ENCODE measurements at places on chromosomes 7 and 10.

GRCh38 chr7:34552502-34552901 is 105.5 kb upstream of the NPSR1 start:
- DNase-seq: no peak

DNA sequence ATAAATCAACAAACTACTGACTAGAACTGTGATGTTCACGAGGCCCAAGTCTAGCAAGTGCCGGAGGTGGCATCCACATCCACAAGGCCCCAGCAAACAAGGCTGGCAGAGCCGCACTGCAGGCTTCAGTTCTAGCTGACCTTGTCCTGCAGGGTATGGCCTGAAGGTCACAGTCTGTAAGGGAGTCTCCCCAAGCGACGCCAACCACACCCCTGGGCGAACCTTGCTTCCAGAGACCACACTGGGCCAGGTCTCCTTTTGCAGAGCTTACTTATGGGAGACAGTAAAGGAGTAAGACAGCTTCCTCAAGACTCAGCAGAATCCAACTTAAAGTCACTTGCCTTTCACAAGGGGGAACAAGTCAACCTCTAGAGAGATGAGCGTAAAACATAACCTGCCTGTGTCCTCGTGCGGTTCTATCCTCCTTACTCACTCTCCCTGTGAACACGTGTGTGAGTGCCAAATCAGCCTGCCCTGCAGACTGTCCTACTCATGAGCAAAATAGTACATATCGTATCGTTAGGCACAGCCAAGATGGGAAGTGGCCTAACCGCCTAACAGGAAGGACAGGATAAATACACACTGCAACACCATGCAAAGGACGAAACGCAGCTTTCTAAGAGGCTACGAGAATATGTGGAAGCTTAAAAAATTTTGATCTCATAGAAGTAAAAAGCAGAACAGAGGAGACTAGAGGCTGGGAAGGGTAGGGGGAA is 22.7 kb downstream of the FAM53B start:
- no peak for DNase-seq

DNA sequence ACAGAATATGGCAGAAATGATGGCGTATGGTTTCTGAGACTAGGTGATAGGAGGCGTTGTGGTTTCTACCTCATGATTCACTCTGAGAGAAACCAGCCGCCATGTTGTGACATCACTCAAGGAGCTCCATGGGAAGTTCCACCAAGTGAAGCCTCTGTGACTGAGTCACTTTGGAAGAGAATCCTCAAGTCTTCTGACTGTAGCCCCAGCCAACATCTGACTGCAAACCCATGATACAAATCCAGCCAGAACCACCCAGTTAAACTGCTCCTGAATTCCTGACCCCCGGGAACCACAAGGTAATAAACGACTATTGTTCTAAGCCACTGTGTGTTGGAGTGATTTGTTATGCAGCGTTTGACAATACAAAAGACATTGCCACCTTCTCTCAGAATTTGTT is 91.1 kb upstream of the CARD11 start:
- no peak for DNase-seq

GRCh38 chr7:36823353-36823752 is 99.1 kb upstream of the AOAH start:
- DNase-seq: no peak

- DNase-seq: no peak
Measured at GRCh38 chr7:111892588-111892987, 313.6 kb downstream of the DOCK4 start.

GRCh38 chr10:48400850-48401220 is 94.4 kb downstream of the MAPK8 start:
- DNase-seq: no peak
